ENCODE measurements at places on chromosomes 12 and 14.

DNA sequence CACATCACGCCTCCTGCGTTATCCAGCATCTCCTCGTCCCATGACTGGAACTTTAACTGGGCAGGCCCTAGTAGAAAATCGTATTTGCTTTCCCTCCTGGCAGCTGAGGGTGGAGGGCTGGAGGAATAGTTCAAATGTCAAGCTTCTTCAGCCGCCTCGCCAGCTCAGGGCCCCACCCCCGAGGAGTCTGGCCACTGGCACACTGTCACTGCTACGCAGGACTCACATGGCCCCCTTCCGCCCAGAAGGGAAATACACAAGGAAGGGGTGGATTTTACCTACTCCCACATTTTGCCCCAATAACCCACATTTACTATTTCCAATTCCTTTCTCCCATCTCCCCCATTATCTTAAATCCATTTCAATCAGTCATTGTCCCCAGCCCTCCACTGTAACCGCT is 8.6 kb downstream of the SLC6A13 start:
- DNase-seq, result no peak

DNA sequence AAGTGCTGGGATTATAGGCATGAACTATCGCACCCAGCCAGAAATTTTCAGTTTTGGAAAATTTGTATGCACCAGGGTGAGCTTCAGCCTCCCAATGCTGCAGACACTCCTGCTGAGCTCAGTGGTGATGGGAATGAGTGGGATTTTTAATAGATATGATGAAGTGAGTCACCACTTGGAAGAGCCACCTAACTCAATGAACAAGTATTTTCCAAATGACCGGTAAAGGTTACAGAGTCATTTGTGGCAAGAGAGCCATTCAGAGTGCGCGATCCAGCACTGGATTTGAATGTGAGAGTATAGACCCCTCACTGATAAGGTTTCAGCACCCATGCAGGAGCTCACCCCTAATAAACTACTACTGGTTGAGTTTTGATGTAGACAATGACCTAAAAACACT is 100.7 kb downstream of the PPP2R5C start:
- peak; percentile 80 for DNase-seq

DNA sequence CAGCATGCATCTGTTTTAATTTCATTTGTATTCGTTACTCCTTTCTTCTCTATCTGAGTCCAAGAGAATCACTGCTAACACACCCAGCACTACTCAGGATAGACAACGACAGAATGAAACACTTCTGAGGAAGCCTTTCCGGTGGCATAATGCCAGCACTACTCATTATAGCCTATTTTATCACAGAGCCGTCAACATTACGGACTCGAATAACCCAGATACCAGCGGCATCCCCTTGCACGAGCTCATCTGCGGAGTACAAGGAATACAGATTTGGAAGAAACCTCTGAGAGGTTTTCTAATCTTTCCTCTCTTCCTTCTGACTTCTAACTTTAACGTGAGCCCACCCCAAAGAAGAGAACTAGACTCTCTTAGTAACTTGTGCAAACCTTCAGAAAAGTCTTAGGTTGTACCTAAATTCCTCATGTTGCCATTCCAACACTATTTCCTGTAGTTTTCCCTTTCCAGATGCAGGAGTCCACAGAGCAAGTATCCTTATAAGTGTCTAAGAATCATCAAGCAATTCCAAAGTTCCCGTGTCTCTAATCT is 248.1 kb downstream of the APAF1 start:
- no peak for DNase-seq

- DNase-seq, result peak; percentile 56
Observed at GRCh38 chr12:132222096-132222807, 78.0 kb downstream of the NOC4L start.

GRCh38 chr12:103379670-103380069 is 116.1 kb downstream of the C12orf42 start:
- no peak for DNase-seq

GRCh38 chr12:23758608-23759007 is 190.9 kb downstream of the SOX5 start:
- DNase-seq, result no peak

DNA sequence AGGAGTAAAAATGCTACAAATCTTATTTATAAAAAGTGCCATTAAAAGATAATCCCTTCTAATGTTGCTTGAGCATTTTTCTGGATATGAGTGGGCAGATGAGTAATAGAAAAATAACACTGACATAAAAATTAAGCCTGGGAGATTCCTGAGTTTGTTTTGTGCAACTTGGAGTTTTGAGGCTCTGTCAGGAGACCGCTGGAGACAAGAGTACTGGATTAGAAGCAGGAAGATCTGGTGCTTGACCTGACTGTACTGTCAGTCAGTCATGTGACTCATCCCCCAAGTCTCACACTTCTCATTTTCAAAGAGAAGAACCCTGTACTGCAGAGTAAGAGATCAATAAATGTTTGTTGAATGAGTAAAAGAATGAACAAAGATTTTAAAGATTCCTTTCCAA is 29.4 kb downstream of the ANO4 start:
- peak; percentile 68 for DNase-seq

- peak; percentile 50 for DNase-seq
Observed at GRCh38 chr12:83826112-83826511, 1086.5 kb downstream of the SLC6A15 start.

- DNase-seq, result no peak
Observed at GRCh38 chr12:44433659-44434058, 442.5 kb downstream of the NELL2 start.

- DNase-seq, result peak; percentile 72
Observed at GRCh38 chr12:94805749-94806529, 155.6 kb upstream of the TMCC3 start.

- DNase-seq, result peak; percentile 60
Observed at GRCh38 chr12:116138364-116138763, 139.1 kb downstream of the MED13L start.

DNA sequence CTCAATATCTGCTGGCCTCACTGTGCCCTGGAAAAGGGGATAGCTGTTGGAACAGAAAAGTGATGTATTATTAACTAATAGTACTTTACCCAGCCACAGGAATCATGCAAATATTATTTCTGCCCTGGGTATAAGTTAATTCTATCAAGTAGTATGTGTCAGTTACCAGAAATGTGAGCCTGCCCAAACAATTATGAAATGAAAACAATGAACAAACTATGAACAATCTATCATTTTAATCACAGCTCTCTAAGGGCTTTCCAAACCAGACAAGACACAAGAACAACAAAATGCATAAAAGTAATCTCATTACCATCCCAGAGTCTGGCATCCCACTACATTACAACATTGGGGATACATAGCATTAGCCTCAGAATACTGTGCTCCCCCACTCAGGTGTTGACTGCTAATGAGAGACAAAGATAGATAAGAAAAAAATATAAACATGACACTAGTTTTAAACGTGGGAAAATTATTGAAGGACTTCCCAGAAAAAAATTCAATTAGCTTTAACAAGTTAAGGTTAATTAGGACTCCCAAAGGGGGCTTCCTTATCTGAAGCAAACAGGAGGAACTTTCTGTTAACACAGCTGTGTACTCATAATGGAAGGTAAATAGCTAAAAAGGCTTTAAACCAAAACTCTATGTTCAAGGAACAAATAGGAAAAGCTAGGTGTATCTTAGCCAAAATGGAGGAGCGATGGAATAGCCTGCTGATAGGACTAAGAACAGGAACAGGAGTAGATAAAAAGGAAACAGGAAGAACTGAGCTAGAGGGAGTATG is 3.3 kb downstream of the DCAF5 start:
- peak; percentile 50 for DNase-seq

- DNase-seq, result no peak
Observed at GRCh38 chr12:131030472-131031328, 77.0 kb downstream of the ADGRD1 start.

GRCh38 chr12:116640281-116640680 is 81.1 kb downstream of the MAP1LC3B2 start:
- DNase-seq, result no peak

DNA sequence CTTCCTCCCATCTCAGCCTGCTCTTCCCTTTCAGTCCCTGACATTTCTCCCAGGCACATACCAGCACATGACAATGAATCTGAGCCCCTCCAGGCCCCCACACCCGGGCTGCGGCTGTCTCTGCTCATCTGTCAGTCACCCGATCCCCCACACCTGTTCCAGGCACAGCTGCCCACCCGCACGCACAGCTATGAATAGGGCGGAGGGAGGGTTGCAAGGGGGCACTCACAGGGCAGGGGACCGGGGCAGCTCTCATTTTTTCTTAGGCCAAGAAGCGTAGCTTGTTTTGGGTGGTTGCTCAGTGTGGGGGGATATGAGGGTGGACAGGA is 43.7 kb upstream of the TSPAN9 start:
- no peak for DNase-seq

GRCh38 chr14:54438703-54439102 is 2.5 kb downstream of the CNIH1 start:
- DNase-seq, result no peak

DNA sequence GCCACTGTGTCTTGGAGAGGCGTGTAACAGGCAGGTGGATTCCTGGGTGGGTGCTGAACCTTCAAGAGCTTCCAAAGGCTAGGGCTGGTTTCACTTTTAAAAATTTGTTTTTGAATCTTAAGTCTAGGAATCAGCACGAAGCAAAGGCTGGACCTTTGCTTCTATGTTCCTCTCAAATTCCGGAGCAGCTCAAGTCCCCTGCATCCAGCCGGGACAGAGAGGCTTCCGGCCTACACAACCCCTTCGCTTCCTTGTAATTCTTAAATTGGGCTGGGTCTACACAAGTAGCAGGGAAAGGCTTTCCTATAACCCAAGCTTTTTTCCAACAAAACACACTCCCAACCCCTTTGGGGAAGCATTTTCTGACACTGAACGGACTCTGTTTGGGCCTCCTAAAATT is 8.3 kb downstream of the HOXC12 start:
- no peak for DNase-seq

DNA sequence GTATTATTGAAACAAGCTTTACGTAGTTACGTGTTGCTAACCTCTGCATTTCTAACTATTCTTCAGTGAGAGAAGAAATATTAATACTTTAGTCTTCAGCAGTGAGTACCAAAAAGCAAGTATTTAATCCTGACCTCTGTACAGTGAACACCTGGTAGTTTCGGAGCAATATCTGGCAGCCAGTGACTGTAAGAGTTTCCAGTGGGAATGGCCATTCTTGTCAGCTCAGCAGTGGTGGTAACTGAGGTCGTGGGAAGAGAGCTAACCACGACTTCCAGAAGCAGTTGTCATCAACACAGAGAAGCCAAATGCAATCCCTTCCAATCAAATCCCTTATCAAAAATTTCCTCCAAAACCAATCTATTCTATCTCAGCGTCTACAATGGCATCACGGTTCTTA is 1500.2 kb upstream of the FLRT2 start:
- DNase-seq, result no peak

- peak; percentile 47 for DNase-seq
Observed at GRCh38 chr12:105329926-105330282, 587 bp upstream of the C12orf75 start.

- no peak for DNase-seq
Observed at GRCh38 chr12:43105426-43105981, 446.5 kb downstream of the ADAMTS20 start.
